Mesothelial cell of epicardium (in vitro differentiated cells): ENCODE measurements at places on chromosomes 2 and 18. TPM values are rescaled to one million over a fixed set of nuclear protein-coding genes. Genes with fewer than 3 reads are reported as not detected.

The SPP2 gene
- total RNA-seq: not detected in 3 replicates

The RAB17 gene
- 10.6 to 12.7 TPM (median 11.0 TPM) in 3 replicates for total RNA-seq

The VWA3B gene
- not detected in 3 replicates for total RNA-seq

The TMSB10 gene
- total RNA-seq: 1,288 to 1,313 TPM (median 1,289 TPM) in 3 replicates

The NAGK gene
- total RNA-seq: 90.5 to 98.4 TPM (median 96.2 TPM) in 3 replicates

The CPLX4 gene
- not detected in 3 replicates for total RNA-seq

The SERPINB11 gene
- not detected in 3 replicates for total RNA-seq

The CAPN13 gene
- 0.14 to 0.24 TPM in 2 of 3 replicates, not detected in the other for total RNA-seq

The IL37 gene
- not detected in 3 replicates for total RNA-seq

The COX5B gene
- total RNA-seq: 144 to 158 TPM (median 151 TPM) in 3 replicates

The MDH1B gene
- total RNA-seq: 0.89 to 1.3 TPM (median 1.1 TPM) in 3 replicates

The FAM110C gene
- total RNA-seq: 6.4 to 9.7 TPM (median 7.8 TPM) in 3 replicates

The PSMA8 gene
- 0.22 TPM in 1 of 3 replicates, not detected in the others for total RNA-seq

The ZAP70 gene
- 1.9 to 3.1 TPM (median 2.3 TPM) in 3 replicates for total RNA-seq

The REV1 gene
- 52.5 to 58.7 TPM (median 53.3 TPM) in 3 replicates for total RNA-seq

The MAP3K19 gene
- total RNA-seq: not detected in 3 replicates

The RPL37A gene
- 2,728 to 2,928 TPM (median 2,867 TPM) in 3 replicates for total RNA-seq

The IL18R1 gene
- 0.71 to 2.3 TPM (median 1.1 TPM) in 3 replicates for total RNA-seq

The OXER1 gene
- 6.9 to 7.5 TPM (median 7.2 TPM) in 3 replicates for total RNA-seq

The SYT4 gene
- 0.74 to 1.2 TPM (median 1.0 TPM) in 3 replicates for total RNA-seq

The ASB18 gene
- not detected in 3 replicates for total RNA-seq

The POTEJ gene
- not detected in 3 replicates for total RNA-seq
